Effector memory CD8-positive, alpha-beta T cell (primary cell): ENCODE measurements at places on chromosomes 4 and X.

DNA sequence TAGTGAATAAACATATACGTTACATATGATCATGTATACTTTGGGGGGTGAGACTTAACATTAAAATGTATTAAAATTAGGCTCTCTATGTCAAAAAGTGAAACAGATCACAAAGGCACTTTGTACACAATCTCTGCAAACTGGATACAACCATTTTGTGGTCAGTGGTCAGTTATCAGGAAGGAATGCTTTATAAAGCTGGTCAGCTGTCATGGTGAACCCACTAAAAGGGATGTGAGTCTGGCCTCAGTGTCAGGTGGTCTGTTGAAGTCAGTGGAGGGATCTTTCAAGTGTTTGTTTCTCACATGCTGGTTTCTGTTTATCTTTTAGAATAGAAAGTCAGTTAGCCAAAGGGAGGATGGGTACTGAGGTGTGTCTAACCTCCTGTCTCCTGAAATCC is 875.5 kb upstream of the INTU start:
- H3K4me1 ChIP-seq: no peaks in the 10 kb centered on the region
- no peak for DNase-seq
- H3K27ac ChIP-seq: no peak overlapping the region
- no peaks in the 10 kb centered on the region for H3K36me3 ChIP-seq

DNA sequence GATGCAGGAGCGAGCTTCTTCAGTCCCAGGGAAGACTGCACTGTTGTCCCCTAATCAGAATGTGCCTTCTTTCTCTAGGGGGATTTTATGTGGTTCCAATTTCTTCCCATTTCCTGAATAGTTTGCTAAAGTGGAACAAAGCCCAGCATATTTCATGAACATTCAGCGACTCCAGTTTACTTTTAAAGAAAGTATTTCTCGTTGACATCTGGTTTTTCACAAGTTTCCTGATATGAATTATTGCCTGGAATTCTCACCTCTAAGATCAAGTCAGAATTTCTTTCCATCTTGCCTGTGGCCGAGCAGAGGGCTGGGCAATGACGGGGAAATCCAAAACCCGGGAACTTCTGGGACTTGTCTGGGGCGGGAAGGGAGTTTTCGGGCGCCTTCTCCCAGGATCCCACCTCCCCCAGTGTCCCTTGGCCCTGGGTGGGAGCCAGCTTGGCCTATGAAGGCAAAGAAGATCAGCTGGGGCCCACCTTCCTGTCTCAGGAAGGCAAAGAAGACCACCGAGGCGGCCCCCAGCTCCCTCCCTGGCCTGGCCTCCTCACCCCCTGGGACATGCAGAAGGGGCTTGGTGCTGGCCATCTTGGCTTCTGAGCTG is 15.4 kb downstream of the SORCS2 start:
- peaks cover 40% of the 10 kb centered on the region for H3K27me3 ChIP-seq
- H3K4me1 ChIP-seq: no peaks in the 10 kb centered on the region
- no peaks in the 10 kb centered on the region for H3K36me3 ChIP-seq
- H3K27ac ChIP-seq: no peak overlapping the region
- H3K4me3 ChIP-seq: no peak overlapping the region

- no peak for DNase-seq
- H3K36me3 ChIP-seq: no peaks in the 10 kb centered on the region
These were observed 1037.0 kb upstream of the SLIT2 start for GRCh38 chr4:19214591-19215186.

GRCh38 chr4:70269674-70270073 is 27.3 kb downstream of the CSN3 start:
- no peak overlapping the region for H3K4me3 ChIP-seq
- no peaks in the 10 kb centered on the region for H3K4me1 ChIP-seq
- no peak for DNase-seq
